ENCODE measurements at places on chromosomes 6 and 20. TPM values are rescaled to one million over a fixed set of nuclear protein-coding genes. Genes with fewer than 3 reads are reported as not detected.

The SLC32A1 gene
- total RNA-seq, result not detected

- peaks cover 68% of the 10 kb centered on the region for H3K36me3 ChIP-seq
- DNase-seq, result no peak
- H3K27ac ChIP-seq, result no peak overlapping the region
- no peaks in the 10 kb centered on the region for H3K4me1 ChIP-seq
- H3K27me3 ChIP-seq, result no peaks in the 10 kb centered on the region
- no peak overlapping the region for H3K4me3 ChIP-seq
These were observed 71.2 kb upstream of the EMILIN3 start for GRCh38 chr20:41437836-41438235.

GRCh38 chr6:33868141-33868540, 64.3 kb upstream of the MLN start:
- H3K27me3 ChIP-seq, result peaks cover 49% of the 10 kb centered on the region
- H3K27ac ChIP-seq, result no peak overlapping the region
- H3K4me3 ChIP-seq, result no peak overlapping the region
- H3K4me1 ChIP-seq, result no peaks in the 10 kb centered on the region
- H3K36me3 ChIP-seq, result no peaks in the 10 kb centered on the region

DNA sequence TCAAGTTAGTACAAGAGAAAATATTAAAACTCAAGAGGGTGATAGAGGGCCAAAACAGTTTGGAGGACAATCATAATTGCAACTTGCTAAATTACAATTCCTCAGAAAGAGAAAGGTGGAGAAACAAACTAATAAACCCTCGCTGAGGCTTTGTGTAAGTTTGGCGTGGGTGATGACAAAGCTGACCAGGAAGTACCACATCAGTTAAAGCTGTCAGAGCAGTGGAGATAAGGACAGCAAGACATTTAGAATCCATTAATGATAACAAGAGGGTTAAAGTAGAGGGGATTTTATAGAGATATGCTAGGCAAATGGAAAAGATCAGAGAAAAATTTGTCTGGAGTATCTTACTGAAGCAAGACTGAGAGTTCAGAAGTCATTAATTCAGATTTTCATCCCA, 334.4 kb downstream of the TFAP2B start:
- DNase-seq, result no peak
- H3K27ac ChIP-seq, result no peak overlapping the region
- H3K36me3 ChIP-seq, result no peaks in the 10 kb centered on the region
- no peak overlapping the region for H3K4me3 ChIP-seq
- H3K27me3 ChIP-seq, result no peaks in the 10 kb centered on the region
- no peaks in the 10 kb centered on the region for H3K4me1 ChIP-seq

- H3K27ac ChIP-seq, result no peak overlapping the region
- DNase-seq, result no peak
- no peaks in the 10 kb centered on the region for H3K27me3 ChIP-seq
- H3K4me1 ChIP-seq, result no peaks in the 10 kb centered on the region
These were observed 61.6 kb downstream of the PSMG4 start for GRCh38 chr6:3320238-3320811.

GRCh38 chr6:149939356-149939648, 2.5 kb upstream of the ULBP2 start:
- H3K4me1 ChIP-seq, result peaks cover 12% of the 10 kb centered on the region
- H3K36me3 ChIP-seq, result no peaks in the 10 kb centered on the region
- no peak overlapping the region for H3K27ac ChIP-seq

Measured in HepG2 (cell line).